Adrenal gland (tissue), 19 donors: ENCODE measurements at places on chromosomes 3 and 15. TPM values are rescaled to one million over a fixed set of nuclear protein-coding genes. Genes with fewer than 3 reads are reported as not detected.
A peak's percentile ranks its signal among the peaks of the same experiment; 100 is the strongest.

KBTBD8 gene
- polyA plus RNA-seq = 0.48 TPM

GRCh38 chr15:73709686-73710085 lies 25.5 kb downstream of the CD276 start:
- no peaks in the 10 kb centered on the region for H3K36me3 ChIP-seq
- H3K4me3 ChIP-seq = no peak overlapping the region
- peaks cover 5% of the 10 kb centered on the region for H3K4me1 ChIP-seq

GRCh38 chr3:45693941-45694521 lies 4.8 kb downstream of the SACM1L start:
- peaks cover 25% of the 10 kb centered on the region for H3K4me1 ChIP-seq
- no peaks in the 10 kb centered on the region for H3K36me3 ChIP-seq
- no peak overlapping the region for H3K4me3 ChIP-seq
- H3K27me3 ChIP-seq = no peaks in the 10 kb centered on the region
- no peak for DNase-seq

DNA sequence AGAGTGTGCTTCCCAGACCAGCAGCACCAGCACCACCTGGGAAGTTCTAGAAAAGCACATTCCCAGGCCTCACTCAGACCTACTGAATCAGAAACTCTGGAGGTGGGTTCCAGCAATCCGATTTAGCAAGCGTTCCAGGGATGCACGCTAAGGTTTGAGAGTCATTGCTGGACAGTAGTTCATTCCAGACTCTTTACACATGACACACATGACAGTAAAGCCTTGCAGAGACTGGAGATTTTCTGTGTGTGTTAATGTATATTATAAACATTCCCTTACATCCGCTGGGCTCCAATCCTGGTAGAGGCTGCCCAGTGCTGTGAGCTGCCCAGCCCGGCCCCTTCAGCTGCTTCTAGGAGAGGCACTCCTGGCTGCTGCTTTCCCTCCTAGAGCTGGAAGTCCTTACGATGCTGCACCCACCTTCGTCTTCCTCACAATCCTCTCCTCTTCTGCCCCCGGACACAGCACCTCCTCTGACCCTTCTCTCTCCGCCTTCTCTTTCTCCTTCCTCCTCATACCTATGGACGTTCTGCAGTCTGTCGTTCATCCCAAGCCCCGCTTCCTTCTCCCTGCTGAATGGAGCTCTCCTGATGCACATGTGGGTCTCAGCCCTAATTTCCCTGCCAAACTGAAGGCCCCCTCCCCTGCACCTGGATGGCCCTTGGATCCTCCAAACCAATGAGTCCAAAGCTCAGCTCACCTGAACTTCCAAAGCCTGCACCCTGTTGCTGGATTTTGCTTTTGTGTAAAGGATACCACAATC lies 44.4 kb downstream of the ITGA11 start:
- H3K36me3 ChIP-seq = no peaks in the 10 kb centered on the region
- peak; percentile 14 for DNase-seq
- no peaks in the 10 kb centered on the region for H3K27me3 ChIP-seq
- H3K4me1 ChIP-seq = peaks cover 7% of the 10 kb centered on the region
- no peak overlapping the region for H3K4me3 ChIP-seq

- DNase-seq = no peak
- H3K27me3 ChIP-seq = peaks cover 23% of the 10 kb centered on the region
- H3K4me3 ChIP-seq = no peak overlapping the region
Measured at GRCh38 chr3:132038198-132038825, 3.5 kb upstream of the CPNE4 start.

MORC1 gene
- not detected for polyA plus RNA-seq

- H3K4me1 ChIP-seq = no peaks in the 10 kb centered on the region
- no peaks in the 10 kb centered on the region for H3K36me3 ChIP-seq
- no peak for DNase-seq
- no peak overlapping the region for H3K27ac ChIP-seq
- H3K27me3 ChIP-seq = no peaks in the 10 kb centered on the region
Measured at GRCh38 chr3:17356585-17356984, 385.8 kb downstream of the TBC1D5 start.

GRCh38 chr3:123618768-123619484 lies 34.1 kb upstream of the HACD2 start:
- H3K36me3 ChIP-seq = no peaks in the 10 kb centered on the region
- peak; percentile 74 for DNase-seq
- H3K27ac ChIP-seq = no peak overlapping the region
- H3K27me3 ChIP-seq = no peaks in the 10 kb centered on the region
- peaks cover 7% of the 10 kb centered on the region for H3K4me1 ChIP-seq
- no peak overlapping the region for H3K4me3 ChIP-seq

GRCh38 chr3:48598323-48599076 lies 3.4 kb upstream of the COL7A1 start:
- H3K27ac ChIP-seq = no peak overlapping the region
- peaks cover 53% of the 10 kb centered on the region for H3K36me3 ChIP-seq
- no peaks in the 10 kb centered on the region for H3K27me3 ChIP-seq
- DNase-seq = peak; percentile 40
- no peak overlapping the region for H3K4me3 ChIP-seq

DNA sequence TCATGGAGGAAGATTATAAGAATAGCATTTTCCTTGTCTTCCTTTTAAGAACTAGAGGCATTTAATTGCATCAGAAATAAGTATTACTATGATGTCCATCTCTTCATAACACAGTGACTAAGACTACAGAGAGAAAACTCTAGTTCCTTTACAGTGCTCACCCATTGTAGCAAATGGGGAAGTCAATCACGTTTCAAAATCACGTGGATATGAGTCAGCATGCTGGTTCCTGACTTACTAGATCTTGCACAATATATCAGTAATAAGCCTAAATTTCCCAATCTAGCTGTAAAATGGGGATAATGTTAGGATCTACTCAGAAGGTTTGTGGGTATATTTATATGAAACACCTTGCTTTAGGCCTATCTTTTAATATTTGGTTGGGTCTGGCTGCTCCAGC lies 254.8 kb upstream of the EOMES start:
- no peak overlapping the region for H3K27ac ChIP-seq
- H3K27me3 ChIP-seq = no peaks in the 10 kb centered on the region

DNA sequence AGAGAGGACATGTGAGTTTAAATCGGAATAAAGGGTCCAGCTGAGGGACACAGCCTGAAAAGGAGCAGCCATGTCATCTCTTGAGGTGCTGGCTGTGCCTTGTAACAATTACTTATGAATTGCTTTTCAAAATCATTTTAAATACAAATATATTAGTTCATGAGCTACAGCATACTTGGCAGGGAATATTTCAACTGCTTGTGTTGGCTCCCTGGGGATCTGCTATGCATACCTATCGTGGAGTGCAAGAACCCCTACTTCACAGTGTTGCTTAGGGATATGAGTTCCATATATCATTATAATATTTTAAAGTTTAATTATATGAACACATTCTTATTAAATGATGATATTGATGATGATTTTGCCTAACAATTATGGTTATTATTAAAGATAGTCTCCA lies 19.1 kb upstream of the P2RY14 start:
- no peak overlapping the region for H3K4me3 ChIP-seq
- H3K27ac ChIP-seq = no peak overlapping the region
- H3K4me1 ChIP-seq = no peaks in the 10 kb centered on the region
- H3K27me3 ChIP-seq = no peaks in the 10 kb centered on the region

DNA sequence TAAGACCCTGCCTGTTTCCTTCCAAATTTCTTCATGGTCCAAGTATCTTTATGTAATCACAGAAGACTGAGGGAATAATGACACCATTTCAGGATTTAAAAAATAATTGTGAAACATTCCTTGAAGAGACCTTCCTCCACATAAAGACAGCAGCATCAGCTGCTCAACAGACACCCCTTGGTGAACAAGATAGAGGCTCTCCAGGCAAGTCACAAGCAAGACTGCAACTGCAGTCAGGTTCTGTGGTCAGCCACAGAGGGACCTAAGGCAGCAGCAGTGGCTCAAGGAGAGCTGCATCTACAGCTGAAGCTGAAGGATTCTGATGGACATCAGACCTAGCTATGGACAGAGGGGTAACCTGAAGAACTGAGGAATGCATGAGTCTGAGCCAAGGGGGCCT lies 97.2 kb upstream of the C3orf80 start:
- no peaks in the 10 kb centered on the region for H3K4me1 ChIP-seq
- no peak for DNase-seq
- H3K27me3 ChIP-seq = no peaks in the 10 kb centered on the region
- no peak overlapping the region for H3K27ac ChIP-seq
- H3K36me3 ChIP-seq = no peaks in the 10 kb centered on the region

DNA sequence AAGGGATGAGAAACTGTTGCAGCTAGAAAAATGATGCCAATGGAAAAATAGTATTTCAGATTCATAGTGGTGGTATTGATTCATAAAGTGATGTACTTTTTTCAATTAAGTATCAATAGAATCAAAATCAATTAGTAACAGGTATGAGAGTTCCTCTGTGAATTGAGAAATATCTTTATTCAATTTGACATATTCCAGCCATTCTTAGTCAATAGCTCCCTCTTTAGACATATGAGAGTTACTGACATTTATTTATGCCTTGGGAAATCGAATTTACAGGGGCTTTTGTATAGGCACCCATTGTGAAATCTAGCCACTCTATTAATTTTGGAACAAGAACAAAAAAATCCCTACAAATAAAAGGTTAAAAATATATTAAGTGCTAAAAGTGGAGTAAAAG lies 386.9 kb upstream of the CNTN3 start:
- H3K27me3 ChIP-seq = no peaks in the 10 kb centered on the region
- no peak overlapping the region for H3K4me3 ChIP-seq
- no peaks in the 10 kb centered on the region for H3K36me3 ChIP-seq
- no peaks in the 10 kb centered on the region for H3K4me1 ChIP-seq
- no peak overlapping the region for H3K27ac ChIP-seq
- DNase-seq = no peak

GALNT15 gene
- 6.6 TPM for polyA plus RNA-seq

DNA sequence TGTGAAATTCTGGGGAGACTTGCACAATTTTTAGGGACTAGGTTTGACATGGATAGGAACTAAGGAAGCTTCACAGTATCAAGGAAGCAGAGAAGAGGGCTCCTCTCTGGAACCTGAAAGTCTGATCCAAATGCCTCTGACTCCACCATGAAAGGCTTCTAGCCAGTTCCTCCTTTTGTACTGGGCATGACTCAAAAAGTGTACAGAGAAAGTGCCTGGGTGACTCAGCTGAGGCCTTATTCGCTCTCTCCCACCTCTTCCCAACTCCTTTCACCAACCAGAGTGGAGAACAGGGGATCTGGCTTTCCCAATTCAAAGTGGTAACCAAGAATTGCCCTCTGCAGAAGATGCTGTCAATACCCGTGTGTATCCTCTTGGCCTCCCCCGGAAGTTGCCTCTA lies 342.9 kb upstream of the PROK2 start:
- H3K27ac ChIP-seq = no peak overlapping the region
- H3K27me3 ChIP-seq = no peaks in the 10 kb centered on the region
- DNase-seq = no peak
- H3K36me3 ChIP-seq = no peaks in the 10 kb centered on the region

TUSC7 gene
- not detected for polyA plus RNA-seq

CHRNA3 gene
- 16.1 TPM for polyA plus RNA-seq

GPR149 gene
- polyA plus RNA-seq = not detected

GRCh38 chr15:74373056-74373650 lies 5.7 kb upstream of the CYP11A1 start:
- DNase-seq = no peak
- H3K27me3 ChIP-seq = no peaks in the 10 kb centered on the region
- no peak overlapping the region for H3K4me3 ChIP-seq
- no peaks in the 10 kb centered on the region for H3K36me3 ChIP-seq
- no peak overlapping the region for H3K27ac ChIP-seq
- H3K4me1 ChIP-seq = peaks cover 24% of the 10 kb centered on the region

- H3K36me3 ChIP-seq = no peaks in the 10 kb centered on the region
- no peak overlapping the region for H3K4me3 ChIP-seq
- H3K27me3 ChIP-seq = no peaks in the 10 kb centered on the region
- no peak overlapping the region for H3K27ac ChIP-seq
Measured at GRCh38 chr3:66856533-66856932, 141.6 kb upstream of the KBTBD8 start.

C3orf49 gene
- not detected for polyA plus RNA-seq

DNA sequence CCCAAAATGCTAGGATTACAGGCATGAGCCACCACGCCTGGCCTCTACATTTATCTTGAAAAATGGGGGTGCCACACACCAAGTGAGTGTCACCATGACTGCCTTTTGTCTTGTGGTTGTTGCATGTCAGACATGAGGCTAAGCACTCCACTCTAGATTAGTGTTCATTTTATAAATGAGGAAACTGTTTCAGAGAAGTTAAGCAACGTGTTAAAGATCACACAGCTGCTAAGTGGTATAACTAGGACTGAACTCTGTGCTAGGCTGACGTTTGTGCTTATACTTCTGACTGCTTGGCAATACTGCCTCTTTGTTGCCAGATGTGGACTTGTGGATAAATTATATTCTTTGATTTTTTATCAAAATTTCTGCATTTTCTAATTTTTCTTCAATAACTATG lies 50.8 kb upstream of the SMAD6 start:
- peaks cover 6% of the 10 kb centered on the region for H3K4me1 ChIP-seq
- no peak for DNase-seq
- no peaks in the 10 kb centered on the region for H3K36me3 ChIP-seq
- H3K4me3 ChIP-seq = no peak overlapping the region
- no peak overlapping the region for H3K27ac ChIP-seq

LPP gene
- polyA plus RNA-seq = 22.9 TPM

HCLS1 gene
- polyA plus RNA-seq = 23.4 TPM

GRCh38 chr3:128383316-128384235 lies 83.1 kb downstream of the DNAJB8 start:
- H3K4me3 ChIP-seq = no peak overlapping the region
- no peaks in the 10 kb centered on the region for H3K27me3 ChIP-seq
- H3K36me3 ChIP-seq = no peaks in the 10 kb centered on the region
- peaks cover 16% of the 10 kb centered on the region for H3K4me1 ChIP-seq
